Activated CD4-positive, alpha-beta memory T cell treated with anti-CD3 and anti-CD28 coated beads for 36 hours (primary cell): ENCODE measurements at places on chromosomes 16 and 17.

DNA sequence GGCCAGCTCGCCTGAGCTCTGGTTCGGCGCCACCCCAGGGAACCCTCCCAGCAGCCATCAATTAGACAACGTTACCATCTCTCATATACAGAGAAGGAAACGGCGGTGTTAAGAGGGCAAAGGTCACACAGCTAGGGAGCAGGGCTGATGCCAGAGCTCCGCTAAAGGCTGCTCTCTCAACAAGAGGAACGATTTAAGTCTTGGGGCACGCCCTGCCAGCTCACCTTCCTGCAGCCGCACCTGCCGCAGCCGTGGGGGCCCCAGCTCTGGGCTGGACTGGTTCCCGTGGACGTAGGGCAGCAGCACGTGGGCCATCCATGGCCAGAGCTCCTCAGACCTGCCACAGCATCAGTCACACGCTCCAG, 43.5 kb downstream of the PKD1 start:
- no peak for DNase-seq

DNA sequence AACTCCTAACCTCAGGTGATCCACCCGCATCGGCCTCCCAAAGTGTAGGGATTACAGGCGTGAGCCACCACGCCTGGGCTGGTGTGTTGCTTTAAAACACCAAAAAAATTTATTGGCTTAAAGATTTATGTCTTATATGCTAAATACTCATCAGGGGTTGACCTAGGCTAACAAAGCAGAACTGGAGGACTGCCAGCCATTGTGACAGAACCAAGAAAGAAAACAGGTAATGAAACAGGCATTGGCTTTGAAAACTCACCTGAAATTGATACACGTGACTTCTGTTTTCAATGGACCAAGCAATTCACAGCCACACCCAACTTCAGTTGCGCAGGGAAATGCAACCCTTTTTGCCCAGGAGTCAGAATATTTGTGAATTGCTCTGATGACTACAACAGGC, 4.9 kb upstream of the PHAF1 start:
- DNase-seq = no peak

DNA sequence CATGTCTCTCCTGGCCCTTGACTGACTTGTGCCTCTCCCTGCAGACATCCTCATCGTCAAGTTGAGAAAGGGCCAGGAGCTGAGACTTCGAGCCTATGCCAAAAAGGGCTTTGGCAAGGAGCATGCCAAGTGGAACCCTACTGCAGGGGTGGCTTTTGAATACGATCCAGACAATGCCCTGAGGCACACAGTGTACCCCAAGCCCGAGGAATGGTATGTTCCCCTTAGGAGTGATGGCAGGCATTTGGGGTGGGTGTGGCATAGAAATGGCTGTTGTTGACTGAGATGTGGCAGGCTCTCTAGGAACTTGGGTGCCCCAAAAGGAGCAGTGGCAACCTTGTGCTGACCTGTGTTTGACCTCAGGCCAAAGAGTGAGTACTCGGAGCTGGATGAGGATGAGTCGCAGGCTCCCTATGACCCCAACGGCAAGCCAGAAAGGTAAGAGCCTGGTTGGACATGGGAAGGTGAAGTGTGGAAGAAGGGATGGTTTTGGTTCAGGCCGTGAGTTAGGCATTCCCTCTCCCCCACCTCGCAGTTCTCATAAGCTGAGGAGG, 7.5 kb downstream of the POLR2C start:
- no peak for DNase-seq

GRCh38 chr17:37546302-37546701, 56.6 kb downstream of the DUSP14 start:
- DNase-seq = no peak

DNA sequence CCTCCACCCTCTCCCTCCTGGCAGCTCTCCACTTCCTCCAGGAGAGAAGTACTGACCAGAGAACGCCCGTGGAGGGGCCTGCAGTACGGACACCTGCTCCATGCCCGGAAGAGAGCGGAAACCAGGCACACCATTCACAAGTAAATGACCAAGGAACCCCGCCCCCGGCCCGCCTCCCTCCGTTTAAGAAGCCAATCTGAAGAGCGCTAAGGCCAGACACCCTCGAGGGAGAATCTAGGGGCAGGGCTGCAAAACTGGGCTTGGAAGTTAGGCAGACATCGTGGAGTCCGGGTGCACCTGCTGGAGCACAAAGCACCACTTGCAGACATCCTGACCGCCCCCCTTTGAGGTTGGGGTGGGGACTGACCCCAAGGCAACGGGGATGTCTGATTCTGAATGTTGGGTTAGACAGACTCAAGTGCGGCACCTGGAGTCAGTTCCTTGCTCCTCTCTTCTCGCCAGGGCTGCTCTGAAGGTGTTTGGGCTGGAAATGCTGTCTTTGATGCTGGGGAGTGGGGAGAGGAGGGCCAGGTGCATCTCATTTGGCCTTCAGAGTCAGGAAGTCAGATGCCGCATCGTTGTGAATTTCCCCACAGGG, 964 bp upstream of the FAAP100 start:
- peak; percentile 88 for DNase-seq
